ENCODE measurements at places on chromosomes 12 and 14.

DNA sequence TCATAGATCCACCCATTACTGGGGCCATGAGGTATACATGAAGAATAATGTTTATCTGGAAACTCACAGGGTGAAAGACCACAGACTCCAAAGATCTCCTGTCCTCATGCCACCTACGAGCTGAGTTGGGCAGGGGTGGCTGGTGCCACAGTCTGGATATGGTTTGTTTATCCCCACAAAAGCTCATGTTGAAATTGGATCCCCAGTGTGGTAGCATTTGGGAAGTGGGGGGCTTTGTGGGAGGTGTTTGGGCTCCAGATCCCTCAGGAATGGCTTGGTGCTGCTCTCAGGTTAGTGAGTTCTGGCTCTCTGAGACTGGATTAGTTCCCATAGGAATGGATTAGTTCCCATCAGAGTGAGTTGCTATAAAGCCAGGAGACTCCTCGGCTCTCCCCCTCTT is 192.3 kb upstream of the FSCB start:
- no peak for DNase-seq

DNA sequence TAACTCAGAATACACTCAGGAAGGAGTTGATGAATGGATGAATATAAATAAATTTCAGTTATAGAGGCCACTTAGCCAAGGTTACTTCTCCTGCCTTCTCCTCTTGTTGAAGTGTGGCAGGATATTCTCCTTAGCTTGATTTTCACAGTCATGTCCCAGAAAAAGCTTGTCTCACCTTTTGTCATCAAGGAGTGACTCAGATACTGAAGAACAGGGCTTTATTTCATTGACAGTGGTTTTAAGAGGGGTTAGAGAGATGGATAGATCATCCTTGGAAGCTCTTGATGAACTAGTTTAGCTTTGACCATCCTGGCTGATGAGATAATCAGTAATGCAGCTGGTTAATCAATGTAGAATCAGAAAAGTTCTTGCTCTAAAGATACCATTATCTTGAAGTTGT is 35.0 kb upstream of the CFAP54 start:
- DNase-seq: no peak

GRCh38 chr14:103526247-103526913 is 2.6 kb upstream of the TRMT61A start:
- DNase-seq: peak; percentile 17

- no peak for DNase-seq
Measured at GRCh38 chr14:76792422-76792821, 20.3 kb downstream of the ANGEL1 start.

GRCh38 chr14:79965896-79966295 is 245.4 kb downstream of the DIO2 start:
- DNase-seq: no peak

- no peak for DNase-seq
Measured at GRCh38 chr12:65205886-65206285, 36.5 kb downstream of the LEMD3 start.

- DNase-seq: no peak
Measured at GRCh38 chr12:62291864-62292760, 31.9 kb downstream of the USP15 start.

All from AML-193 (cell line).